ENCODE measurements at places on chromosomes 3 and 15.

- ATAC-seq: no peak
Measured at GRCh38 chr3:78728406-78729145, 1039.2 kb downstream of the ROBO1 start.

GRCh38 chr3:150061288-150062024 is 90.8 kb upstream of the PFN2 start:
- no peak for ATAC-seq

- ATAC-seq: no peak
Measured at GRCh38 chr3:171704002-171704401, 106.3 kb downstream of the PLD1 start.

DNA sequence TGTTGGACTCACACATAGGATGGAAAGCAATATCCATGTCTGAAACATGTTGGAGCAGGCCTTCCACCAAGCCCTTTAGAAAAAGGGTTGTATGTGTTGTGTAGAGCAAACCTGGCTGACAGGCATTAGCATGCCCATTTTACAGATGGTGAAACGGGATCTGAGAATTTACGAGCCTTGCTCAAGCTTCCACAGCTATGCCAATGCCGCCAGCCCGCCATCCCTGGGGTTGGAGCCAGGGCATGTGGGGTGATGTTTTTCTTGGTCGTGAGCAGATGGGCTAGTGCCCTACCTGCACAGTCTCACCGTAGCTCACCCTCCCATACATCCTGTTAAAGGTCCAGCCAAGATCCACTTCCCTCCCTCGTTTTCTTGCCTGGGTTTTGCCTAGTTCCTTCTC is 97.5 kb upstream of the TLE3 start:
- ATAC-seq: no peak

Measured in gastroesophageal sphincter (tissue), 4 donors.